ENCODE measurements at places on chromosomes 6 and 20.

- DNase-seq: no peak
Observed at GRCh38 chr6:54419885-54420284, 111.6 kb downstream of the TINAG start.

DNA sequence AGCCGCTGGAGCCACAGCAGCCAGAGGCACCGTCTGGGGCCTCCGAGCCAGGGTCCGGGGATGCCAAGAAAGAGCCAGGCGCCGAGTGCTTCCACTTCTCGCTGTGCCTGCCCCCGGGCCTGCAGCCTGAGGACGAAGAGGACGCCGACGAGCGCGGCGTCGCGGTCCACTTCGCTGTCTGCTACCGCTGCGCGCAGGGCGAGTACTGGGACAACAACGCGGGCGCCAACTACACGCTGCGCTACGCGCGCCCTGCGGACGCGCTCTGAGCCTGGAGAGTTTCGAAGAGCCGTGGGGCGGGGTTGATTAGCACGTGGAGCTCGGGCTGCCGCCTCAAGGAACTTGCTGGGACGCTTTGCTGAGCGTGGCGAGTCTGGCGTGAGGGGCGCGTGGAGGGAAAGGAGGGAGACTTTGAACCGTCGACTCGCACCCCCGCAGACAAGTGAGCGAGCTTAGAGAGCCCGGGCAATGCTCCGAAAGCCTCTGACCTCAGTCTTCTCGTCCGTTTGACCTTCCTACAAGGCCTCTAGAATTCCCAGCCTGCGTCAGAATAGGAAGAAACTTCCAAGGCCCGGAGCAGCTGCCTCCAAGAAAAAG, 1.3 kb downstream of the PPP1R3G start:
- DNase-seq: no peak

DNA sequence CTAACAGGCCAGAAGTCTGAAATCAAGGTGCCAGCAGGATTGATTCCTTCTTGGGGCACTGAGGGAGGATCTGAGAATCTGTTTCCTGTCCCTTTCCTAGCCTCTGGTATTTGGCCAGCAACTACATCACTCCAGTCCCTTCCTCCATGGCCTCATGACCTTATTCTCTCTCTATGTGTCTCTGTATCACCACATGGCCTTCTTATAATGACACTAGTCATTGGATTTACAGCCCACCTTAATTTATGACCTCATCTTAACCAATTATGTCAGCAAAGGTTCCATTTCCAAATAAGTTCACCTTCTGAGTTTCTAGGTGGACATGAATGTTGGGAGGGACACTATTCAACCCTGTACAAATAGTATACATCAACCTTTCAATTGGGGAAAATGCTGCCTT, 29.3 kb downstream of the SCML4 start:
- no peak for DNase-seq

- peak; percentile 36 for DNase-seq
Observed at GRCh38 chr6:70884074-70884983, 72.5 kb downstream of the B3GAT2 start.

DNA sequence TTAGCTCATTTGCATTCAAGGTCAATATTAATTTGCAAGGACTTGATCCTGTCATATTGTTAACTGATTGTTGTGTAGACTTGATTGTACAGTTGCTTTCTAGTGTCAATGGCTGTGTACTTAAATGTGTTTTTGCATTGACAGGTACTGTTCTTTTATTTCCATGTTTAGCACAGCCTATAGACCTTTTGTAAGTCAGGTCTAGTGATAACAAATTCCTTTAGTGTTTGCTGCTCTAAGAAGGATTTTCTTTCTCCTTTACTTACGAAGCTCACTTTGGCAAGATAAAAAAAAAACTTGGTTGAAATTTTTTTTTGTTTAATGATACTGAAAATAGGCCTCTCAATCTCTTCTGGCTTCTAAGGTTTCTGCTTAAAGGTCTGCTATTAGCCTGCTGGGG, 942.3 kb downstream of the QKI start:
- no peak for DNase-seq

- DNase-seq: no peak
Observed at GRCh38 chr6:8000188-8000596, 64.0 kb downstream of the BLOC1S5 start.

GRCh38 chr6:142725024-142725770, 219.8 kb downstream of the HIVEP2 start:
- no peak for DNase-seq

DNA sequence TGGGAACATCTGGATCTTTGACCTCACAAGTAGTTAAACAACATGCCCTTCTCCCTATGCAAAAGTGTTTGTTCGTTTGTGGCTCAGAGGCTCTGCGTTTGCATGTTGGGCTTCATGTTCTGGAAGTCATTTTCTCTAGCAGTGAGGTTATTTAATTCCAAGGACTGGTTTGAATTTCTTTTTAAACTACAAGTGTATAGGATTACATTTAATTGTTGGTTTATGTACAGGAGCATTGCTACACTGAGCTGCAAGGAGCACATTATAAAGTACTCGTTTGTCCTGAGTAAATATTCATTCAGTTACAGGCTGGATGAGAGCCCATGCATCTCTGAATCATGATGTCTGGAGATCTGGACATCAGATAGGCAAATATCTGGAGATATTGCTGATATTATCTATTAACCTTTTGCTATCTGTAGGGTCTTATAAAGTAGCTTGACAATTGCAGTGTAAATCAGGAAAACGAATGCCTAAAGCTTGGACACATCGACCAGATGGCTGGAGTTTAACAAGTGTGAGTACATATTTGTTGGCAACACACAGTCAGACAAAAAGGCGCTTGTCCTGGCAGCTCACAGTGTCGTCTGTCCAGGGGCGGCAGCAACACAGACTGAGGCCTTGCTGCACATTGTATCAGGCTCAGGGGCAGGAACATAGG, 84.6 kb downstream of the PDE7B start:
- DNase-seq: no peak

DNA sequence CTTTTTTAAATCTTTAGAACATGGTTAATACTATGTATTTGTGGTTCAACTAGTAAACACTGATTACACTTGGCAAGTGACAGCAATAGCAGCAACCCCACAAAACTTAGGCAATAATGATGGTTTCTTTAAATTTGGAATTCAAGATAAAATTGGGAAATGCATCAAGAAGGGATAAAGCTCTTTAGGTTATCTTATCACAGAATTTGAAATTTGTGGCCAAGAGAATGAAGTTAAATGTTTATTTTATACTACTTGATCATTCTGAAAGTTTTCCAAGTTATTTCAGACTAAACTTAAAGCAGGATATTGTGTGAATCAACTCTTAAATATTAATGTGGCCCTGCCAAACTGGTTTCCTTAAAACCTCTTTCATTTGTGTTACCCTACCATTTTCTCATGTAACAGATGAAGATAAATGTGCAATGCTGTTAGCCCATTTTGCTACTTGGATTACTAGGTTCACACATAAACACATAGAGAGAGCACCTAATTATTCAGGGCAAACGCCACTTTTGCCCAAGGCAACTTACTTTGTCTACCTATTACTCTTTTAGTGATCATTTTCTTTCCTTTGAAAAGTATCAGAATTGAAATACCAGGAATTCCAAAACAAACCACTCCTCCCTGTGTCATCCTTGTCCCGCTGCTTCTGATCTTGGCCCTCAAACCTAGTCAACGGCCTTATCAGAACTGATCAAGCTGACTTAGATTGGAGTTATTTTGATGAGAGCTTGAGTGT, 186.7 kb upstream of the TENT5A start:
- no peak for DNase-seq

- DNase-seq: no peak
Observed at GRCh38 chr20:14716351-14716801, 379.0 kb upstream of the FLRT3 start.

GRCh38 chr20:35216541-35216940, 9.9 kb upstream of the MMP24 start:
- no peak for DNase-seq

- DNase-seq: no peak
Observed at GRCh38 chr6:67112120-67112519, 1405.1 kb upstream of the EYS start.

DNA sequence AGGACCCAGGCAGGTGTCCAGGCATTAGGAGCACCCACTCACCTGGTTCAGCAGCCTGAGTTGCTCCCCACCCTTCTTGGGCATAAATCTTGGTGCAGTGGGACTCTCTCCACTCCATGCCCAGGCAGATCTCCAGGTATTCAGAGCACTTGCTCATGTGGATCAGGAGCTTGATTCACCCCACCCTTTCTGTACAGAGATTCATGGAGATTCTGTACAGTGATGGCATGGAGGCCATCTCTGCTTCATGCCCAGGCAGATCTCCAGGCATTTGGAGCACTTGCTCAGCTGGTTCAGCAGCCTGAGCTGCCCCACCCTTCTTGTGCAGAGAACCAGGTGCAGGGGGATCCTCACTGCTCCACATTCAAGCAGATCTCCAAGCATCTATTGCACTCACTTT, 44.1 kb downstream of the BEND6 start:
- no peak for DNase-seq

DNA sequence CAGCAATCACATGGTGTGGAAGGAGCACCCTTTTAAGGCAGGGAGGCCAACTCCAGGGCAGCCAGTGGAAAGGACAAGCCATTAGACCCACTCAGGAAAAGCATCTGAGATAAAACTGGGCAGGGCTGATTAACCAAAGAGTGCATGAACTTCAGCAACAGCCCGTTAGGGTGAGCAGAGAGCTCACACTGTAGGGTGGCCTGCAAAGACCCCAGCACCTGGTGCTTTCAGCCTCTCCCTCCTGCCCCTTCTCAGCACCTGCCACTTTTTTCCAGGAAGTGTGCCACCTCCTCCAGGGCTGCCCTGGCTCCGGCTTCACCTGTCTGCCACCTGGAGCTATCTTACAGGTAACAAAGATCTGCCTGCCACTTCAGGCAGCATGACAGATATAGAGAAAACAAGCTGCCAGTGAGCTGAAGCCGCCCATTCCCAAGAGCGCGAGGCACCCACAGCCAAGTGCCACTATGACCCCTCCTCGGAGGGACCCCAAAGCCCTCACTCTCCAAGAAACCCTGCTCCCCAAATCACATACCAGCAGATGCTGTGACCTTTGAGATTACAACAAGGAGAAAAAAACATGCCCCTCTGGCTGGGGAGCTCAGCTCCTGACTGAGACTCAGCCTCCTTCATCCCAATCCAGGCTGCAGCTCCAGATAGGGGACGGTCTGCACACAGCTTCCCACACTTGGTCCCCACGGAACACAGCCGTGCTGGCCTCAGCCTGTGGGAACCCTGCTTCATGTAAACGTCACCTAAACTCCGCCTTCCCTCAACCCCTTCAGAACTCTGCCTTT, 71.2 kb downstream of the ABHD12 start:
- no peak for DNase-seq

- DNase-seq: no peak
Observed at GRCh38 chr20:61192337-61192950, 59.6 kb upstream of the CDH4 start.

GRCh38 chr6:72631480-72631879, 9.6 kb downstream of the KCNQ5 start:
- peak; percentile 13 for DNase-seq

DNA sequence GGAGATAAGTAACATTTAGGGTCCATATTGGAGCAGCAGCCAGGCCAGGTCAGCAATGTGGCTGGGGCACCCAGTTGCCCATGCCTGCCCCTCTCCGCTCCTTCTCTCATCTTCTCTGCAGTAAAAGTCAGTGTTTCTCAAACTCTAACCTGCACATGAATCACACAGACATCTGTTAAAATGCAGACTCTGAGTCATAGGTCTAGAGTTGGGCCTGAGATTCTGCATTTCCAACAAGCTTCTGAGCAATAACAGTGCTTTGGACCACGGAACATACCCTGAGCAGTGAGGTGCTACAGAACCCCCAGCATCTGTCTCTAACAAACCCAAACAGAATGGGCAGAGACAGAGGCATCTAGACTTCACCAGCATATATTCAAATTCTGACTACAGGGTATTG, 10.1 kb downstream of the PHF10 start:
- no peak for DNase-seq

DNA sequence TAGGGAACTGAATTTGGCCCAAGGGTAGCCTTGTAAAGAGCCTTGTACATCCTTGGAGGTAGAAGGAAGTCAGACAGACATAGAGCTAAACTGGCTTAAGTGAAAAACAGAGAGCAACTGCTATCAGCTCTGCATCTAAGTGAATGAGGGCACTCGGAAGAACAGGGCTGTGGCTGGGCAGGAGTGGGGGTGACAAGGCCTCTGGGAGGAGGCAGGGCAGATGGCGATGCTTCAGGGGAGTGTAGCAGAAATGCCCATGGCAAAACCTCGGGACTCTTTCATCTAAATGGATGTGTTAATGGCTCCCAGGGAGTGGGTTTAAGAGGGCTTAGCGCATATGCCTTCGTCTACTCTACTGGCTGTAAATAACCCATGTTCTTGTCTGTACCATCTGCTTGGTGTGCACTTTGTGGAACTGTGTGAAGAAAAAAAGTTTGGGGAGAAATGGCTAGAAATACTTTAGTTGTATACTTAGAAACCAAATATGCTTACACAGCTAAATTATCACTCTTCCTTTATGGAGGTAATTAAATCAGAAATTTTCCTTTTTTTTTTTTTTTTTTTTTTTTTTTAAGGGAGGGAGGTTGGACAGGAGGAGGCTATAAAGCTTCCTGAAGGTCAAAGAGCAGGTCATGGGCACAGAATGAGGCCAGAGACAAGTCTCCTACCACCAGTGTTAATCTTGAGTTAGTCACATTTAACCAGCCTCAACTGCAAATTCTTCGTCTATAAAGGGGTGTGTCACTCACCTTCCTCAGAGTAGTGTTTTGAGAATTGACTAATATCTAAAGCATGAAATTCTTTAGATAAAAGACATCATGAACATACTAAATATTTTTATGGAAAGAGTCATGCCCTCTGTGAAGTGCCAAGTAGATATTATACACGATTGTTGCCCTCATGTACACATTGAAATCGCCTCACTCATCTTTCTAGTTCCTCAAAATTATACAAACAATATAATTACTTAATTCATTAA, 60.9 kb downstream of the FYN start:
- no peak for DNase-seq

GRCh38 chr6:55492259-55492658, 86.7 kb downstream of the HMGCLL1 start:
- DNase-seq: no peak
